Sciatic nerve (tissue), 2 donors: ENCODE measurements at places on chromosomes 1 and 21.

GRCh38 chr21:19013916-19014315 is 610.3 kb upstream of the TMPRSS15 start:
- DNase-seq = no peak

- no peak for DNase-seq
Observed at GRCh38 chr1:172637522-172637921, 21.4 kb upstream of the FASLG start.

GRCh38 chr1:44050261-44050660 is 19.0 kb upstream of the SLC6A9 start:
- no peak for DNase-seq

- DNase-seq = no peak
Observed at GRCh38 chr1:241891296-241891695, 43.3 kb downstream of the EXO1 start.

- no peak for DNase-seq
Observed at GRCh38 chr21:34582506-34583150, 32.3 kb downstream of the RCAN1 start.
